CD4-positive, alpha-beta T cell treated with Interferon gamma for 1 hour (primary cell): ENCODE measurements at places on chromosomes 1 and 21.

DNA sequence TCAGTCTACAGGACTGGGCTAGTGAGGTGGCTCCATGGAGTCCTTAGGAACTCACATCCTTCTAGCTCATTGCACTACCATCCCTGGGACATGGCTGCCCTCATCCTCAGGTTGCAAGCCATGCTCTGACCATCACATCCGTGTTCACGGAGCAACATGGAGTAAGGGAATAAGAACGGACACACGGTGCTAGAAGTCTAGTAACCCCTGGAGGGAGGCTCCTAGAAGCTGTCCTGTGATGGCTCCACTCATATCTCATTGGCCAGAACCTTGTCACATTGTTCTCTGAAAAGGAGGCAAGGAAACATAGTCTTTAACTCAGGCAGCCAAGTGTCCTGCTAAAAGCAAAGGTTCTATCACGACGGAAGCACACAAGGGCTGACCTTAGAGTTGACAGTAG, 3.9 kb downstream of the MRAP start:
- DNase-seq, result no peak

GRCh38 chr21:46254208-46254975, 25.8 kb upstream of the LSS start:
- no peak for DNase-seq

DNA sequence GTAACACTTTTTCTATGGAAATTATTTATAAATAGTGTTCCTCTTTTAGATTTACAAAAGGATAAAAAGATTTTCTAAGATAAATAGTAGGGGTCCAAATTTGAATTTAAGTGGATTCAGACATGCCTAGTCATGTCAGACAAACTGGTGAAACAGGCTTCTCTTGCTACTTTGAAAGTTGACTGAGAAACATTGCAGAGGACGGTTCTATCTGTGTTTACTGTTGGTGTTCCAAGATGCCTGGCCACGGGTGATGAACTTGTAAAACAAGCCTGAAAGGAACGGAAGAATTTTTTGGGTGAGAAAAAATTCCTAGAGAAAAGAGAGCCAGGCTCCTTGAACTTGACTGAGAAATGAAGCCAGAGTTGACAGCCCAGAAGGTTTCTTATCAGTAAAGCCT, 2.2 kb downstream of the KRTAP19-1 start:
- DNase-seq, result no peak

DNA sequence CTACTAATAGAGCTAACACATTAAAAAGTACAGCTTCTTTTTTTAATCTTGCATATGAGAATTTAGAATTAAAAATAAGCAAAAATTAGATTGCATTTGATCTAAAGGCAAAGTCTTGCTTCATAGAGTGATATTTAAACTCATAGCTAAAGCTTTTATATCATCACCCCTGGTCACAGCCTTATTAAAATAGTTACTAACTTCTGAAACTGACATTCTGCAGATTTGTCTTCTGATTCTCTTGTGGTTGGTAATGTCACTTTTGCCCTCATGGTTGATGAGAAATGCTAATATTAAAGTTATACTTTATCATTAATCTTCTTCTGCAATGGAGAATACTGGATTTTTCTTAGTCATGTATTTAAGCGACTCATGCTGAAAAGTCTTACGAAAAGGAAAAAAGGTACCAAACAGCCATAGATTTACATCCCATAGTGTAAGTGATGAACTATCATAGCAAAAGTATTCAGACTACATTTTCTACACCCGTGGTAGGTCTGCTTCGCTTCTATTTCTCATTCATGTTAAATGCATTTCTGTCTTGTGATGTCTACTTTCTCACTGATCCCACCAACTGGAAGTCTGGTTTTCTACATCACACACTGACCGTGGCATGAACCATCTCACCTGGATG, 330.5 kb upstream of the B3GALT2 start:
- no peak for DNase-seq

GRCh38 chr21:36741506-36741905, 42.6 kb downstream of the SIM2 start:
- no peak for DNase-seq

DNA sequence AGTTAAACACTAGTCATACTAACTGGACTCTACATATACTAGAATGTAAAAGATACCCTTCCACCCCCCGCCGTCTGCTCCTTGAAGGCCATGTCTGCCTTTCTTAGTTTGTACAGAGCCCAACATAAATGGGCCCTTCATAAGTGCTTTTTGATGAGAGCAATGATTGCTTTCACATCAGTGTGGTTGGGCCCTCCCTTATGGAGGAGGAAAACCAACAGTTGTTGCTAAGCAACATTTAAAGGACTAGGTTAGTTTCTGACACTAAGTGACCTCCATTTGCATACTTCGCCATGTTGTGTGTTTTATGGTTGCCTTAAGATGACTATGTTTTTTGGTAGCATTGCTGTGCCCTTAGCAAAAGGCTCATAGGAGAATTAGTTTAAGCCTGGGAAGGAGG, 182.0 kb upstream of the SGIP1 start:
- DNase-seq, result peak; percentile 57

GRCh38 chr21:44419679-44420078, 35.6 kb upstream of the LRRC3 start:
- DNase-seq, result no peak

DNA sequence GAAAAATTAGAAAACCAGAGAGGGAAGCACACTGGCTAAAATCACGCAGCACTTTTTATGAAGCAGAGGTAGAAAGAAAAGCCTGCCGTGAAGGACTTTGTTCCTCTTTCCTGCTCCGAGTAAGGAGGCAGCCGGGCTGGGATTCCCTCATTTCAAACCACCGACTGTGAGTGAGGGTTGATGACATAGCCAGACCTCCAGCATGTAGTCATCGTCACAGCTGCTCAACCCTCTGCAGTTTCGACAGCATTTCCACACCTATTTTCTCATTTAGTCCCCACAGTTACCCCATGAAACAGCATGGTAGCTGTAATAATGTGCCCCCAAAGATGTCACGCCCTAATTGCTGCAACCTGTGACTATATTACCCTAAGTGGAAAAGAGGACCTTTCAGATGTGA, 35.3 kb downstream of the FCRL5 start:
- DNase-seq, result no peak

- DNase-seq, result no peak
Observed at GRCh38 chr1:95966866-95967265, 732.9 kb downstream of the RWDD3 start.

GRCh38 chr21:34618941-34619340, 4.0 kb upstream of the RCAN1 start:
- DNase-seq, result no peak

GRCh38 chr1:29832936-29833335, 596.6 kb downstream of the PTPRU start:
- DNase-seq, result no peak

DNA sequence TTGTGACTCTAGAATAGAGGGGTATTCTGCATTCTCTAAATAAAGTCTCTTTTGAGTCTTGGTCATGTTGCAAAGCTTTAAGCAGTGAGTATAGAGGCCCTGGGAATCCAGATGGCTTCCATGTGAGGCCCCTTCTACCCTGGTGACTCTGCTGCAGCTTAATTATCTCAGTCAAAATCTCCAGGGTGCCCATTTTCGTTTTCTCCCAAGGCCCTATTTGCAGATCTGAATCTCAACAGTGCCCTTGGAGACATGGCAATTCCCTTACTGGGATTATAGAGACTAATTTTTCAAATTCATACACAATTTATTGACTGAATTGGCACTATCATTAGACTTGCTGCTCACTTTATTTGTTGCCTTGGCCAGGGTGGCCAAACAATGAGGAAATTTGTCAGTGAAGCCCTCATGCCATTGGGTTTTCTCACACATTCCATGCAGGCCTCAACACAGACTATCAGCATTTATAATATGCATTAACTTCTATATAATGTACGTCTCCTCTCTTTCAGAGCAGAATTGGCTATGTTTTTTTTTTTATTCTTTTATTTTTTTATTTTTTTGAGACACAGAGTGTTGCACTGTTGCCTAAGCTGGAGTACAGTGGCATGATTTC, 35.1 kb downstream of the PROX1 start:
- no peak for DNase-seq

DNA sequence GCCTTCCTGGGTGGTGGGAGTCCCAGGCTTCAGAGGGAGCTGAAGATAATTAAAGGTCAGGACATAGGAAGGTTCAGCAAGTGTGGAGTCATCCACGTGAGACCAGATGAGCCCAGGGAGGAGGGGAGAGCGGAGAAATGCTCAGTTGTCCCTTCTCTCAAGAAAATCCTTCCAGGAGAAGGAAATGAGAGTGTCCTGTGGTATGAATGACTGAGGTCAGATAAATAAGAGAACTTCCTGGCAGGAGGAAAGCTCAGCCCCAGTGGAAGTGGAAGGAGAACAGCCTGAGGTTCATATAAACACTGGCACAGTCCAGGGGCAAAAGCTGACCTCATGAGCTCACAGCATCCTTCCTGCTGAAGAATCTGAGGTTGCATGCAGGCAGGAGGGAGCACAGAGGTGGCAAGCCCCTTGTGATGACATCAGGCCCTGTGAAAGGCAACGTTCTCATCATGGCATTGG, 97.6 kb downstream of the NAV1 start:
- DNase-seq, result no peak

GRCh38 chr1:205590777-205591513, 40.9 kb downstream of the ELK4 start:
- no peak for DNase-seq

- no peak for DNase-seq
Observed at GRCh38 chr21:42552407-42553336, 39.0 kb downstream of the SLC37A1 start.

DNA sequence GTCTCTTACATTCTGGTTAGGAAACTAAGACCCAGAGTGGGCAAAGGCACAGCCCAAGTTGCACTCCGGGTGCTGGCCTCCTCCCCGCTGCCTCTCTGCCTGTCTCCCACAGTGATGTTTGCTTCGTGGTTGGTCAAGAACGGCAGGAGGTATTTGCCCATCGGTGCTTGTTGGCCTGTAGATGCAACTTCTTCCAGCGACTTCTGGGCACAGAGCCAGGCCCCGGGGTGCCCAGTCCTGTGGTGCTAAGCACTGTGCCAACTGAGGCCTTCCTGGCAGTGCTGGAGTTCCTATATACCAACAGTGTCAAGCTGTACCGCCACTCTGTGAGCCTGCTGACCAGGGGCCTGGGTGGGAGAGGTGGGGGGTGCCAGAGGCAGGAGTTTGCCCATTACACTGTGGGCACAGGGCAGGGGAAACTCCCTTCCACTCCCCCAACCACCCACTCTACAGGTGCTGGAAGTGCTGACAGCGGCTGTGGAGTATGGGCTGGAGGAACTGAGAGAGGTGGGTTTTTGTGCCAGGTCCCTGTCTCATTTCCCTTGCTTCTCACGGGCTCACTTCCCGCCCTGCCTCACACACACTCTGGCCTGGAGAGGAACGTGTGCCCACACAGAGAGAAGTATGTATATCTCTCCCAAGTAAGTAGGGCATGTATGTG, 1.9 kb downstream of the BTBD19 start:
- peak; percentile 52 for DNase-seq

DNA sequence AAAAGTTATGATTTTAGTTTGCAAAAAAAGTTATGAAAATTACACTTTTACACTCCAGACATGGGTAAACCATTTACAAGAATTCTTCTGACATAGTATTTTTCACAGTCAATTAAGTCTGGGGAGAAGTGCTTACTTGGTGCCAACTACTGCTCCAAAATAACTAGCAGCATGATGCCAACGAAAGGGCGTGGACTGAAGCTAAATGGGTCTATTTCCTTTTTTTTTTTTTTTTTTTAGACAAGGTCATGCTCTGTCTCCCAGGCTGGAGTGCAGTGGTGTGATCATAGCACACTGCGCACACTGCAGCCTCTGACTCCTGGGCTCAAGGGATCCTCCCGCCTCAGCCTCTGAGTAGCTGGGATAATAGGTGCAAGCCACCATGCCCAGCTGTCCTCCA, 43.2 kb downstream of the FMO4 start:
- DNase-seq, result no peak

- no peak for DNase-seq
Observed at GRCh38 chr1:41430582-41430981, 53.9 kb downstream of the EDN2 start.

DNA sequence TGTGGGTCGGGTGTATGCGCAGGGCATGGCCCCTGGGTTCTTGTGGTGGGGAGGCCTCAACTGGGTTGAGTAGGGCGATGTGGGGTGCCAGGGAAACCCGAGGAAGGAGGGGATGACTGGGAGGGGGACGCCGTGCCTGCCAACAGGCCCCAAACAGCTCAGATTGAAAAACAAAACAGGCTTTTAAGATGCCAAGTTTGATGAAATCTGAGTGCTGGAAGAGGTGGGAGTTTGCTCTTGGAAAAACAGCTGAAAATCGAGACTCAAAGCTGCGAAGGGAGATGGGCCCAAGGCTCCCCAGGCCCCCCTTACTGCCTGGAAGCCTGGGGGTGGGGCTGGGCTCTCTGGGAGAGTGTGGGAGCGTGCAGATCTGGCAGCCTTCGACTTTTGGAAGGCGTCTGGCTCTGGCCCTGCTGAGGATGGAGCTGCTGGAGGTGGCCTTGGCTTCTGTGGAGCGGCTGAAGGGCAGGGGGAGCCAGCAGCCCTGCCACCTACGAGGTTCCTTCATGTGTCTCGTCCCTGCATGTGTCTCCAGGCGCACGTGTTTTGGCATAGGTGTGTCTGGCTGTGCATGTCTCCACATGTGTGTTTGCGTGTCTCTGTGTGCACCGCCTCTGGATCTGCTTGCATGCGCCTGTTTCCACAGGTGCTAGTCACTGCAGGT, 33.3 kb downstream of the PTPRF start:
- DNase-seq, result no peak

DNA sequence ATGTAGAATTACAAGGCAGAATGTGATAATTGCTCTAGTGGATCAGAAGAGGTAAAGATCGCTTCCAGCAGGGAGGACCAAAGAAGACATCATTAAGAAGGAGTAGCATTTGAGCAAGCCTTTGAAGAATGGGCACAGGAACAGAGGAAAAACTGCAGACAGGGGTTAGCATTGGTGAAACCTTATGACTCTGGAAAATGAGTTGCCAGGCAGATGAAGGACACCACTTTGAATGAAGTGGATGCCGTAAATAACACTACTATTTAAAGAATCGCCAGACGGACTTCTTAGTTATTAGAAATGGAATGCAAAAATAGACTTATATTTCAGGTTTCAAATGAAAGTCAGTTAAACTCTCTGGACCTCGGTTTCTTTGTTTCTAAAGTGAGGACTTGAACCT, 727.7 kb downstream of the USP25 start:
- no peak for DNase-seq

DNA sequence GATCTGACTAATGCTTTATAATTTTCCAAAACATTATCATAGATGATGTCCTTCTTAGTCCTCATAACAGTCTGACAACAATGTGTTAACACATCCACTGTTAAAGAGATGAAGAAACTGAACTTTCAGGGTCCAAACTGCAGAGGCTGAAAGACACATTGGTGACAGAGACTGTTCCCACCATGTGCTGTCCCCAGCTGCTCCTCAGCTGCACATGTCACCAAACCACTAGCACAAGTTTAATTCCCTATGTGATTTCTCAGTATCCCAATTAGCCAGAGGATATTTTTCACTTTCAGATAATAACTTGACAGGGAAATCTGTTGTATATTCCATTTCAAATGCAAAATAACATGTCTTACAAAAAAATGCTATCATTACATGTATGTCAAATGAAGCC, 24.6 kb downstream of the LAMC2 start:
- no peak for DNase-seq

- DNase-seq, result no peak
Observed at GRCh38 chr1:192584866-192585265, 9.3 kb downstream of the RGS1 start.
